GDM1 (cell line): ENCODE measurements at places on chromosomes 6 and 20.
A peak's percentile ranks its signal among the peaks of the same experiment; 100 is the strongest.

- no peak for DNase-seq
These were observed 420 bp upstream of the MCCD1 start for GRCh38 chr6:31528307-31528777.

DNA sequence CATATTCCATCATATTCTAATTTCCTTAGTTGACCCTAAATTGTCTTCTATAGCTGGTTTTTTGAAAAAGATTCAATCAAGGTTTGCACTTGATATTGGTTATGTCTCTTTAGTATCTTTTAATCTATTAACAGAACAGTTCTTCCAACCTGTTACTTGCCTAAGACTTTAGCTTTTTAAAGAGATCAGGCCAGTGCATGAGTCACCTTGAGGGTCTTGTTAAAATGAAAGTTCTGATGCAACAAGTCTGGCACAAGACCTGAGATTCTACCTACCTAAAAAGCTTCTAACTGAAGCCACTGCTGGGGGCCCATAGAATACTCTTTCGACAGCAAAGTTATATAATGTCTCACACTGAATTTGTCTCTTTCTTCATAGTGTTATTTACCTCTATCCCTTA, 3.2 kb downstream of the USP45 start:
- no peak for DNase-seq

DNA sequence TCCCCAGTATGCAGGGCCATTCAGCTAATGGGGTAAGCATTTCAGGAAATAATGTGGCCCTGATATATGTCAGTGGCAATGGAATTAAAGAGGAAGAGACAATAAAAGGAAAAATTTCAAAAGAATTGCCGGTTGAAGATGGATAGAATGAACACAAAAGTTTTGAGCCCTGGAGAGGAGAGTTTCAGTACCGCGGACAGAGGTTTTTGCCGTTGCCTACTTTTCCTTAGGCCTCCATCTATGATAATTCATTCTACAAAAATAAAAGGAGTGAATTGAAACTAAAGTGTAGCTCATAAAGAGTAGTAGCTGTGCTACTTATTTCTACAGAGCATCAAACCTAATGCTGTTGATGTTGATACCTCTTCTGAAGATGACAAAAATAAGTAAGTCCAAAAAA, 140.7 kb downstream of the RNASET2 start:
- no peak for DNase-seq

GRCh38 chr6:148144917-148145521, 197.6 kb upstream of the SASH1 start:
- peak; percentile 25 for DNase-seq

DNA sequence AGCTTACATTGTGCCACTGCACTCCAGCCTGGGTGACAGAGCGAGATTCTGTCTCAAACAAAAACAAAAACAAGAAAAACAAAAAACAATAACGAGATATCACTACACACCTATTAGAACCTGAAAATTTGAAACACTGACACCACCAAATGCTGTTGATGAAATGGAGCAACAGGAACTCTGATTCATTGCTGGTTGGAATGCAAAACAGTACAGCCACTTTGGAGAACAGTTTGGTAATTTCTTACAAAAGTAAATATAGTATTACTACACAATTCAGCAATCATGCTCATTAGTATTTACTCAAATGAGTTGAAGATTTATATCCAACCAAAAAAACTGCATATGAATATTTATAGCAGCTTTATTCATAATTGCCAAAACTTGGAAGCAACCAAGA, 135.8 kb upstream of the AKIRIN2 start:
- no peak for DNase-seq

- DNase-seq: no peak
These were observed 103.5 kb upstream of the PTPRT start for GRCh38 chr20:43293068-43293786.

GRCh38 chr20:58746620-58747019, 54.0 kb downstream of the NPEPL1 start:
- DNase-seq: no peak
